Transverse colon (tissue), 4 donors: ENCODE measurements at places on chromosomes 12 and 14. TPM values are rescaled to one million over a fixed set of nuclear protein-coding genes. Genes with fewer than 3 reads are reported as not detected.

The CLEC9A gene
- not detected for total RNA-seq

The SDR9C7 gene
- not detected for total RNA-seq

The PTGDR gene
- 12.3 TPM for total RNA-seq

The RHEBL1 gene
- not detected for total RNA-seq

The ZNF891 gene
- total RNA-seq: 1.5 TPM

The KRT6C gene
- 23.9 TPM for total RNA-seq

The CCDC184 gene
- total RNA-seq: not detected

The CLEC2A gene
- not detected for total RNA-seq

The NANOG gene
- total RNA-seq: 0.16 TPM

The CARMIL3 gene
- total RNA-seq: 1.9 TPM

The ENDOU gene
- total RNA-seq: not detected

The INHBE gene
- not detected for total RNA-seq

The GLTP gene
- total RNA-seq: 287 TPM

The IRAK3 gene
- 13.8 TPM for total RNA-seq
